Breast epithelium (tissue), 4 donors: ENCODE measurements at places on chromosomes 2 and 18.
A peak's percentile ranks its signal among the peaks of the same experiment; 100 is the strongest.

GRCh38 chr18:79403723-79404566 lies 8.2 kb downstream of the NFATC1 start:
- H3K27me3 ChIP-seq: no peaks in the 10 kb centered on the region
- peak overlapping the region; percentile 18 for H3K4me3 ChIP-seq
- peak overlapping the region; percentile 43 for H3K27ac ChIP-seq
- no peak for DNase-seq
- H3K36me3 ChIP-seq: no peaks in the 10 kb centered on the region
- no peaks in the 10 kb centered on the region for H3K4me1 ChIP-seq

- no peaks in the 10 kb centered on the region for H3K4me1 ChIP-seq
- H3K4me3 ChIP-seq: no peak overlapping the region
- H3K36me3 ChIP-seq: no peaks in the 10 kb centered on the region
- no peak overlapping the region for H3K27ac ChIP-seq
- DNase-seq: no peak
Measured at GRCh38 chr2:39584283-39584965, 81.3 kb upstream of the TMEM178A start.

- no peak overlapping the region for H3K4me3 ChIP-seq
- no peak for DNase-seq
- H3K4me1 ChIP-seq: no peaks in the 10 kb centered on the region
Measured at GRCh38 chr2:170869036-170869435, 52.3 kb downstream of the GAD1 start.

- H3K4me1 ChIP-seq: no peaks in the 10 kb centered on the region
- H3K36me3 ChIP-seq: no peaks in the 10 kb centered on the region
- H3K4me3 ChIP-seq: no peak overlapping the region
- no peak for DNase-seq
- no peaks in the 10 kb centered on the region for H3K27me3 ChIP-seq
Measured at GRCh38 chr2:231130336-231131056, 5.7 kb upstream of the HTR2B start.

DNA sequence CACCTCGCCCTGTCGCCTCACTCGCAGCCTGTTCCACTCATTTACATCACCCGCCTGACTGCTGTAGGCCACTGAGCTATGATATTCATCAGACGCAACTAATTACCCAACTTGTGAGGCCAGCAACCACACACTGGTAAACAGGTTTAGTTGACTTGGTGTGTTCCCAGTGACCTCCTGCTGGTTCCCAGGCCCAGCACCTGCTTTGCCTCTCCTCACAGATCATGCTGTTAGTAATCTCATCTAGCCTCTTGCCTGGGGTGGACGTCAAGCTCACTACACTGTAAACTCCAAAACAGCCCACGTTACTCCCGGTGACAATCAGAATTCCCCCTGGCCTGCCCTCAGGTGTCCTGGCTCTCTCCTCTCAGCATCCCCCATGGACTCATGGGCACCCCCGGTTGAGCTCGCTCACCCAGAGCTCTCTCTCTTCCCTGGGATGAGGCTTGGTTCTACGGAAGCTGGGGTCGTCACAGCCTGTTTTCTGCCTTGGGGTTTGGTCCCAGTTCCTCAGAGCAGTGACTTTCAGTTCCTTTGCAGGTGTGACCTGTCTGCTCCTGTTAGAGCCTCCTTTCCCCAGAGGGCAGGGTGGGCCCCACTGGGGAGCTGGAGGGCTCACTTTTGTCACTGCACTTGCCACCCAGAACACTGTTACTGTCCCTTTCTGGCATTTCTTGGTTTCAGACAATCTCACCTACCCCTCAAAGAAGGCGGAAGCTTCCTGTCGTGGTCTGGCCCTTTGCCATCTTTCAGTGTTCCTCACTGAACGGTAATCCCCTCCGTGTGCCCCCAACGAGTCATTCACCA lies 40.3 kb downstream of the INPP5D start:
- no peaks in the 10 kb centered on the region for H3K36me3 ChIP-seq
- H3K27me3 ChIP-seq: no peaks in the 10 kb centered on the region
- H3K4me3 ChIP-seq: no peak overlapping the region
- no peak for DNase-seq
- H3K27ac ChIP-seq: no peak overlapping the region

- H3K4me1 ChIP-seq: no peaks in the 10 kb centered on the region
- no peak overlapping the region for H3K4me3 ChIP-seq
- no peaks in the 10 kb centered on the region for H3K27me3 ChIP-seq
- no peak overlapping the region for H3K27ac ChIP-seq
Measured at GRCh38 chr18:48813833-48814489, 136.8 kb downstream of the SMAD7 start.

DNA sequence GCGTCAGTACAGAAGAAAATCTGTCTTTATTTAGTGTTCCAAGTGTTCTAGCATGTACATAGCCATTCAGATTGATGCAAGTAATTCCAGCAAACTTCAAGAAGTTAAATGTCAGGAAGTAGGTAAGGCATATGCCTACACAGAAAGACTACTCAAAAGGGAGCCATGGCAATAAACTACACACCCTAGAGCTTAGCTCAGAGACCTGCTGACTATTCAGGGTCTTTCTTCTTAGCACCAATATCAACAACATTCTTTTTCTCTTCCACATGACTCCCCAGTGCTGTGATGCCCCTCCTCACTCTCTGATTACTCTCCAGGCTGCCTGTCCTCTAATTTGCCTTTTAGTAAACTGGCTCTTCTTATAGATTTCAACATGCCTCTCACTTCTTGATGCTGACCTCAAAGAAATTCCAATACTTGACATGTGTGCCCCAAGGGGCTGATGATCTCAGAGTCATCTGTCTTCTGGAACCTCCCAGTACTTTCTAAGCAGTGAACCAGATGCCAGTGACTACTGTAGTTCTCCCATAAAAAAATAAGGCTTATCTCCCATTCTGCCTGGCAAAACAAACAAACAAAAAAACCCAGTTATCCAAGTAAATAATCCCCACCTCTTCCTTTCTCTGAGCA lies 909.2 kb upstream of the FANCL start:
- DNase-seq: no peak
- H3K36me3 ChIP-seq: no peaks in the 10 kb centered on the region
- H3K4me3 ChIP-seq: no peak overlapping the region

DNA sequence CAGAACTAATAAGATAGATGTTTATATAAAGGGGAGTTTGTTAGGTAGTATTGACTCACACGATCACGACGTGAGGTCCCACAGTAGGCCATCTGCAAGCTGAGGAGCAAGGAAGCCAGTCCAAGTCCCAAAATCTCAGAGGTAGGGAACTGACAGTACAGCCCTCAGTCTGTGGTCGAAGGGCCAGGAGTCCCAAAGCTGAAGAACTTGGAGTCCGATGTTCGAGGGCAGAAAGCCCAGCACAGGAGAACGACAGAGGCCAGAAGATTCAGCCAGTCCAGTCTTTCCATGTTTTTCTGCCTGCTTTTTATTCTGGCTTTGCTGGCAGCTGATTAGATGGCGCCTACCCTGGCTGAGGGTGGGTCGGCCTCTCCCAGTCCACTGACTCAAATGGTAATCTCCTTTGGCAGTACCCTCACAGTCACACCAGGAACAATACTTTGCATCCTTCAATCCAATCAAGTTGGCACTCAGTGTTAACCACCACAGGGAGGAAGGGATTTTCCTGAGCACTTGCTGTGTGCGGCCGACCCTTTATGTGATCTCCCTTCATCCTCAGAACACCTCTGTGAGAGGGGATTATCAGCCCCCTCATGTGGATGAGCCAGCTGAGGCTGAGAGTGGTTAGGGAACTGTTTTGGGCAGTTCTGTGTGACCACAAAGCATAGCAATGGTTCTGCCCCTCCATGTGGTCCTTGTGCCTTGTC lies 78.3 kb downstream of the RNF144A start:
- no peaks in the 10 kb centered on the region for H3K27me3 ChIP-seq
- H3K36me3 ChIP-seq: no peaks in the 10 kb centered on the region
- no peak for DNase-seq
- H3K4me1 ChIP-seq: no peaks in the 10 kb centered on the region
- no peak overlapping the region for H3K4me3 ChIP-seq

DNA sequence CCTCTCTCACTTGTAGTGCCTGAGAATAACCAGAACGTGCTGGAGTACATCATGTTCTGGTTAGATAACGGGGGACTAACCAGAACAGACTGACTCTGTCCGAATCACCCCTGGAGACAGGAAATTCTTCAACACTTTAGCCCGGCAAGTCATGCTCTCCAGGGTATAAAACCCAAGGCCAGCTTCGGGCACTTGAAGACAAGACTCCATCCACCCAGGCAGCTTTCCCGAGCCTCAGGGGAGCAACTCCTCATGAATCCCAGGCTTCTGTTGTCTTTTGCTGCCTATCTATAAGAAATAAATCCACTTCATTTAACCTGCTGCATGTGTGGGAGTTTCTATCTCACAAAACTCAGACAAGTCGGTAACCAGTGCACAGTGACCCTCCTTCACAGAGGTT lies 99.6 kb downstream of the KCNF1 start:
- no peaks in the 10 kb centered on the region for H3K4me1 ChIP-seq
- H3K4me3 ChIP-seq: no peak overlapping the region
- H3K27me3 ChIP-seq: no peaks in the 10 kb centered on the region
- DNase-seq: no peak
- H3K27ac ChIP-seq: no peak overlapping the region

- H3K27ac ChIP-seq: no peak overlapping the region
- no peaks in the 10 kb centered on the region for H3K4me1 ChIP-seq
- H3K27me3 ChIP-seq: no peaks in the 10 kb centered on the region
- peaks cover 3% of the 10 kb centered on the region for H3K36me3 ChIP-seq
- no peak for DNase-seq
- H3K4me3 ChIP-seq: no peak overlapping the region
Measured at GRCh38 chr2:13539296-13539695, 822.6 kb downstream of the TRIB2 start.

DNA sequence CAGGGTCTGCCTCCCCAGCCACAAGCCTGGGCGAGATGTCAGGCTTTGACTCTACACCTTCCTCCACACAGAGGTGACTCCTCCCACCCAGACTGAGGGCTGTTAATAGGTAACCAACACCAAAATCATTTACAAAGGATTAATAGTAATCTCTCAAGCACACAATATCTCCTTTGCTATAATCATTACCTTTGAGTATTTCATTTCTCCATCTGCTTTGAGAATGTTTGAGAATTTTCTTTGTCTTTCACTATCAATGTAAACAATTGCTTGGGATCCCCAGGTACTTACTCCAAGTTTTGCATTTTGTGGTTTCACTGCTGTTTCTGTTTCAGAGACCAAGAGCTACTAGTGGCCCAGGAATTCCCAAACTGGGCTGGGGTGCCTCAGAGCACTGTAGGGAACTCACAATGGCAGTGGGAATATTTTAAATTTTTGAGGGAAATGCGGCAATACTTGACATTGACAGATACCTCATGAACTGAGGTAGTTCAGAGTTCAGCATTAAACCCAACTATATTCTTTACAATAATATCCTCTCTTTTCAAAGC lies 166.4 kb upstream of the MGAT5 start:
- no peak for DNase-seq
- no peak overlapping the region for H3K4me3 ChIP-seq
- no peaks in the 10 kb centered on the region for H3K4me1 ChIP-seq
- H3K36me3 ChIP-seq: no peaks in the 10 kb centered on the region
- H3K27me3 ChIP-seq: no peaks in the 10 kb centered on the region

DNA sequence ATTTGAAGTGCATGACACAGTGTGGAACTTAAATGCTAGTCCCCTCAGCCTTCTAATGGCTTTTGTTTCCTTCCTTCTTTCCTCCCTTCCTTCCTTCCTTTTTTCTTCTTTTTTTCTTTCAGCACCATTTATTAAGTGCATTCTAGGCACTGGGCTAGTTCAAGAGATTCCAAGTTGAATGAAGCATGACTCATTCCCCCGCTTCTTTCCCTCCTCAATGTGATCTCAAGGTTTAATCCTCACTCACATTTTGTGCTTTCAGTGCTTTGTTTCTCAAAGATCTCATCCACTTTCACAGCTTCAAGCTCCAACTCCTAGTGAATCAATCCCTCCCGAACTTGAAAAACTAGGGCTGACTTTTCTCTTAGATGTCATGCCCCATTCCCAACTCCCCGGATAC lies 90.1 kb downstream of the LBH start:
- no peaks in the 10 kb centered on the region for H3K36me3 ChIP-seq
- no peak overlapping the region for H3K4me3 ChIP-seq
- no peaks in the 10 kb centered on the region for H3K4me1 ChIP-seq

DNA sequence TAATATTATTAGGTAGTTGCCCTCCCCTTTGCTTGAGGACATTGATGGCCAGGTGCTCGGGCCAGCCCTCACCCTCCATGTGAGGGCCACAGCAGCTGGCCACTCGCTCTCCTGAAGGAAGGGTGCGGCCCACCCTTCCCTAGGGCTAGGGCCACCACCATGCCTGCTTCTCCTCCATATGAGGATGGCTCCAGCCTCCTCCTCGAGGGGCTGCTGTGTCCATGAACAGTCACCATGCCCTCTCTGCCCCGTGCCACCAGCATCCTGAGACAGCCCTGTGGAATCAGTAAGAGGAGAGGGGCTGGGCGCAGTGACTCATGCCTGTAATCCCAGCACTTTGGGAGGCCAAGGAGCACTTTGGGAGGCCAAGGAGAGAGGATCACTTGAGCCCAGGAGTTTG lies 2.4 kb downstream of the GPR17 start:
- H3K4me1 ChIP-seq: no peaks in the 10 kb centered on the region
- H3K27ac ChIP-seq: no peak overlapping the region
- no peaks in the 10 kb centered on the region for H3K36me3 ChIP-seq

DNA sequence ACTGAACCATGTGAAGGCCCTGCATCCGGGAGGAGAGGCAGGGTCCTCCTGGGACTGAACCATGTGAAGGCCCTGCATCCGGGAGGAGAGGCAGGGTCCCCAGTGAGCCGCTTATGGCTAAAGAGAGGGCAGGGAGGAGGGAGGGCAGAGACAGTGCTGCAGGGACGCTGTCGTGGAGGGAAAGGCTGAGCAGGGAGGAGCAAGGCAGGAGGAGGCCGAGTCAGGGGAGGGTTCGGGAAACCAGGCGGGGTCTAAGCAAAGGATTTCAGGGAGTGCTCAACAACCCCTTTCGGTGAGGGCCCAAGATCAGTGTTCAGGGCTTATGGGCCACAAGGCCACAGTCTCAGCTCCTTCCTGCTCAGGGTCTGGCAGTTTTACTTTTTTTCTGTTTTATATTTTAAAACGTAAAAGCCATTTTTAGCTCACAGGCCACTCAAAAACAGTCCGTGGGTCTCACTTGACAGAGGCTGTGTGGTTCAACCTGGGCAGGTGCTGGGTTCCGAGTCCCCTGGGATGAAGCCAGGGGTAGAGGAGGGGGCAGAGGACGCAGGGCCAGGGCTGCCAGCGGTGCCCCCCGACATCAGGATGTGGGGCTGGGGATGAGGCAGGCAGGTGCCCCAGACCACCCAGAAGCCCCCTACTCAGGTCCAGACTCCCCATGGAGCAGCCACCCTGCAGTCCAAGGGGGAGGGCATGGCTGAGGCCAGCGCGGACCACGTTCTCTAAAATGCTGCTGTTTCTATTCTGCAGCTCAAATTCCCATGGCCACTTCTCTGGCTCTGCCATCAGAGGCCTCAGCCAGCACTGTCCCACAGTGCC lies 5.2 kb downstream of the TMEM18 start:
- H3K27ac ChIP-seq: no peak overlapping the region
- H3K4me3 ChIP-seq: no peak overlapping the region

- H3K36me3 ChIP-seq: no peaks in the 10 kb centered on the region
- no peaks in the 10 kb centered on the region for H3K27me3 ChIP-seq
- H3K4me3 ChIP-seq: no peak overlapping the region
- no peak overlapping the region for H3K27ac ChIP-seq
- DNase-seq: no peak
Measured at GRCh38 chr2:157803952-157804351, 72.2 kb downstream of the ACVR1 start.

- H3K27me3 ChIP-seq: no peaks in the 10 kb centered on the region
- H3K36me3 ChIP-seq: no peaks in the 10 kb centered on the region
- no peak overlapping the region for H3K27ac ChIP-seq
- no peak overlapping the region for H3K4me3 ChIP-seq
- H3K4me1 ChIP-seq: no peaks in the 10 kb centered on the region
Measured at GRCh38 chr18:49279041-49279440, 181.4 kb downstream of the DYM start.
